ENCODE measurements at places on chromosomes 13 and 19.

- no peak overlapping the region for H3K27ac ChIP-seq
- DNase-seq = peak; percentile 50
- no peaks in the 10 kb centered on the region for H3K27me3 ChIP-seq
- H3K4me1 ChIP-seq = peaks cover 18% of the 10 kb centered on the region
- H3K4me3 ChIP-seq = peak overlapping the region; percentile 94
Measured at GRCh38 chr19:18637673-18638630, 1.1 kb downstream of the KLHL26 start.

DNA sequence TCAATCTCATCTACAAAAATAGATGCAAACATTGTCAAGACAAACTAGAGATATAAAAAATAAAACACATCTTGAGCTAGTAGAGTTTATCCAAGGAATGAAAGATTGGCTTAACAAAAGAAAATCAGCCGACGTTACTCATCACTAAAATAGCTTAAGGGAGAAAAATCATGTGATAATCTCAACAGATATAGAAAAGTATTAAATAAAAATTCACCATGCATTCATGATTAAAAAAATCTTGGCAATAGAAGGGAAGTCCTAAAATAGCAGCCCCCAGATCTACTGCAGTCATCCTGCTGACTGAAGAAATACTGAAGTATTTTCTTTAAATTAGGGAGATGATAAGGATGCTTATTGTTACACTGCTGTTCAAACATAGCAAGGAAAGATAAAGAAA is 12.6 kb upstream of the DCLK1 start:
- H3K4me3 ChIP-seq = no peak overlapping the region
- no peaks in the 10 kb centered on the region for H3K4me1 ChIP-seq
- DNase-seq = no peak
- H3K27me3 ChIP-seq = no peaks in the 10 kb centered on the region
- H3K27ac ChIP-seq = no peak overlapping the region

- no peaks in the 10 kb centered on the region for H3K36me3 ChIP-seq
- no peak overlapping the region for H3K27ac ChIP-seq
- no peaks in the 10 kb centered on the region for H3K27me3 ChIP-seq
Measured at GRCh38 chr13:75360170-75360569, 121.8 kb downstream of the TBC1D4 start.

DNA sequence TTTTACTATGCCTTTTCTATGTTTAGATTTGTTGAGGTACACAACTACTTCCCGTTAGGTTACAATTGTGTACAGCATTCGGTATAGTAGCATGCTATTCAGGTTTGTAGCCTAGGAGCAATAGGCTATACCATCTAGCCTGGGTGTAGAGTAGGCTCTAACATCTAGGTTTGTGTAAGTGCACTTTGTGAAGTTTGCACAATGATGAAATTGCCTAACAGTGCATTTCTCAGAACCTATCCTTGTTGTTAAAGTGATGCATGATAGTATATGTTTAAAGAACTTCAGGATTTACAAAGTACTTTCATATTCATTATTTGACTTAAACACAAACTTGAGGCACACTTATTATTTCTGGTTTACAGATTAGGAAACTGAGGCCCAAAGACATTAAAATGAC is 11.5 kb upstream of the SERPINE3 start:
- no peaks in the 10 kb centered on the region for H3K36me3 ChIP-seq
- H3K4me1 ChIP-seq = no peaks in the 10 kb centered on the region
- H3K27me3 ChIP-seq = peaks cover 3% of the 10 kb centered on the region
- no peak overlapping the region for H3K27ac ChIP-seq

DNA sequence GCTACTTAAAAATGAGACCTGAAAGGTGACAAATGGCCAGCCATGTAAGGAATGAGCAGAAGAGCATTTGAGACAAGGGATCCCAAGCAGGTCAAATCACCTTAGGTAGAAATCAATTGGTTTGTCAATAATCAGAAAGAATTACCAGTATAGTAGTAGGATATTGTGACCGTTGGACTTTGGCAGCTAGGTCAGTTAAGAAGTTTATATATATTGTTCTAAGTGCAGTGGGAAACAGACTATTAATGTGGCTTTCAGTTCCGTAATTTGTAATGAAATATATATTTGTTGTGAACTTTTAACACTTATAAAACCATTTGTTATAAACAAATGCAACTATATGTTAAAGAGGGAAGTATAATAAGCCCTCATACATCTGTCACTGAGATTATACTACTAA is 807.9 kb upstream of the SPRY2 start:
- H3K4me1 ChIP-seq = no peaks in the 10 kb centered on the region
- H3K27ac ChIP-seq = no peak overlapping the region
- H3K4me3 ChIP-seq = no peak overlapping the region
- DNase-seq = no peak

- no peaks in the 10 kb centered on the region for H3K4me1 ChIP-seq
- DNase-seq = no peak
- H3K4me3 ChIP-seq = no peak overlapping the region
- no peak overlapping the region for H3K27ac ChIP-seq
- no peaks in the 10 kb centered on the region for H3K27me3 ChIP-seq
- H3K36me3 ChIP-seq = no peaks in the 10 kb centered on the region
Measured at GRCh38 chr13:80510686-80511085, 169.8 kb upstream of the SPRY2 start.

DNA sequence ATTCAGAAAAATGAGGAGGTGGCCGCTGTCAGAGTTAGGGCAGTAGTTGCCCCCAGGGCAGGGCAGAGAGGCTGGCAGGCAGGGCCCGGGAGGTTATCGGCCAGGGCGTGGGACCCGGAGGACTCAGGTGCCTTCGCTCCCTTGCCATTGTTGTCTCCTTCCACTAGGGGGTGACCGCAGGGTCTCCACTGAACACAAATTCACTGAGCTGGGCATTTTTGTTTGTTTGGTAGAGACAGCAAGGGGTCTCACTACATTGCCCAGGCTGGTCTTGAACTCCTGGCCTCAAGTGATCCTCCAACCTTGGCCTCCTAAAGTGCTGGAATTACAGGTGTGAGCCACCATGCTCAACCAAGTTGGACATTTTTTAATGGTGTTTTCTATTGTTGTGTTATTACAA is 25.1 kb downstream of the CARS2 start:
- H3K36me3 ChIP-seq = peaks cover 30% of the 10 kb centered on the region
- no peaks in the 10 kb centered on the region for H3K4me1 ChIP-seq
- peak; percentile 35 for DNase-seq
- H3K27ac ChIP-seq = no peak overlapping the region
- H3K27me3 ChIP-seq = no peaks in the 10 kb centered on the region
- H3K4me3 ChIP-seq = no peak overlapping the region

DNA sequence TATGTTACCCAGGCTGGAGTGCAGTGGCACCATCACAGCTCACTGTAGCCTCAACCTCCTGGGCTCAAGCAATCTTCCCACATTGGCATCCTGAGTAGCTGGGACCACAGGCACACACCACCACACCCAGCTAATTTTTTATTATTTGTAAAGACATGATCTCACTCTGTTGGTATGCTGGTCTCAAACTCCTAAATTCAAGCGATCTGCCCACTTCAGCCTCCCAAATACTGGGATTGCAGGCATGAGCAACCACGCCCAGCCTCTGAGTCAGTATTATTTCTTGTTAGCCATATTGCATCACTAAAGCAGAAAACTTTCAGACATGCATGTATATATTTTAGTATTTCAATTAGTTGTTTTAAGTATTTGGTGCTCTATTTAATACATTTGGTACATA is 376.4 kb downstream of the GPC6 start:
- H3K27ac ChIP-seq = no peak overlapping the region
- no peaks in the 10 kb centered on the region for H3K4me1 ChIP-seq
- DNase-seq = peak; percentile 0
- H3K27me3 ChIP-seq = no peaks in the 10 kb centered on the region
- H3K4me3 ChIP-seq = no peak overlapping the region

DNA sequence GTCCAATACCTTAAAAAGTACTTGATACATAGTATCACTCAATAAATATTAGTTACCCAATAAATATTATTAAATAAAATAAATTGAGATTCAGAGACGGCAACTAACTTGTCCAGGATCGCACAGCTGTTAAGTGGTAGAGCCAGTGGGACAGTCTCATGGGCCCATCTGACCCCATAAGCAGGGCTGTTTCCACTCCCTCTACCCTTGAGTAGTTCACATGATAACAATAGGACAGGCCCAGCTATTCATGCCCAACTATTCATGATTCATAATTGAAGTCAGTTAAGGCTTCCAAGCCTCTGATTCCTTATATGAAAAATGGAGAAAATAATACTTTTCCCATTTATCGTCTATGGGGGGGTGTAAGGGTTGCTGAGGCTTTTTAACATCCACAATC is 78.2 kb downstream of the C13orf42 start:
- no peak overlapping the region for H3K4me3 ChIP-seq
- H3K27me3 ChIP-seq = no peaks in the 10 kb centered on the region
- no peak overlapping the region for H3K27ac ChIP-seq
- DNase-seq = no peak
- H3K36me3 ChIP-seq = no peaks in the 10 kb centered on the region

GRCh38 chr13:48220981-48221685 is 11.9 kb upstream of the ITM2B start:
- H3K4me3 ChIP-seq = no peak overlapping the region
- no peaks in the 10 kb centered on the region for H3K27me3 ChIP-seq
- no peak for DNase-seq
- no peaks in the 10 kb centered on the region for H3K4me1 ChIP-seq

DNA sequence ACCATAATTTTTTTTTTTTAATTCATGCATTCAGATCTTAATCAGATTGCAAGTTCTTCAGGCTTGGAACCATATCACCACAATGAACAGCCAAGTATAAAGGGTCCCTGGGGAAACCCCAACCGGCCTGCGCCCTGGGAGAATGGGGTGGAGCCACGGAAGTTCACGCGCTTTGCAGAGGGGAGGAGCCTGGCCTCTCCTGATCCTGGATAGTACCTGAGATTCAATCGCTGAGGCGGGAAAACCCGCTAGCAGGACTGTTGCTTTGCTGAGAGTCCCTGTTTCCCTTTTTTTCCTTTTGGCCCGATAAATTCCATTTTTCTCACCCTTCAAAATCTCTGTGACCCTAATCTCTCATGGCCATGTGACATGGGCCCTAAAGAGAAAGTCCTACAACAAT is 385.1 kb downstream of the IRS2 start:
- DNase-seq = no peak
- H3K36me3 ChIP-seq = no peaks in the 10 kb centered on the region

DNA sequence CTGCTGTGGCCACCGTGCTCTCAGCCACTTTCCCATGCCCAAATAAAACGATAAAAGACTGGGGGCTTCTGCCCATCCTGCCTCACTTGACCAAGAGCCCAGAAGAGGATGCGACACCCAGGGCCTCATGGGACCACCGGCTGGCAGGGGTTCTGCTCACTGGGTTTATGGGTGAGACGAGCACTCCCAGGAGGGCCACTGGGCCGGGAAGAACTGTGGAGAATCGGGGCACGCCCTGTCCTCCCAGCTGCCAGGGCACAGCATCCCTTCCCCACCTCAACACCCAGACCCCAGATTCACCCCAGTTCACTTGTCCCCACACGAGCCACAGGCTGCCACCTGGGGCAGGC is 4.7 kb upstream of the F10 start:
- H3K4me1 ChIP-seq = no peaks in the 10 kb centered on the region
- H3K27me3 ChIP-seq = peaks cover 74% of the 10 kb centered on the region
- H3K36me3 ChIP-seq = no peaks in the 10 kb centered on the region
- no peak overlapping the region for H3K27ac ChIP-seq
- no peak for DNase-seq
